ENCODE measurements at places on chromosomes 1 and 21.

DNA sequence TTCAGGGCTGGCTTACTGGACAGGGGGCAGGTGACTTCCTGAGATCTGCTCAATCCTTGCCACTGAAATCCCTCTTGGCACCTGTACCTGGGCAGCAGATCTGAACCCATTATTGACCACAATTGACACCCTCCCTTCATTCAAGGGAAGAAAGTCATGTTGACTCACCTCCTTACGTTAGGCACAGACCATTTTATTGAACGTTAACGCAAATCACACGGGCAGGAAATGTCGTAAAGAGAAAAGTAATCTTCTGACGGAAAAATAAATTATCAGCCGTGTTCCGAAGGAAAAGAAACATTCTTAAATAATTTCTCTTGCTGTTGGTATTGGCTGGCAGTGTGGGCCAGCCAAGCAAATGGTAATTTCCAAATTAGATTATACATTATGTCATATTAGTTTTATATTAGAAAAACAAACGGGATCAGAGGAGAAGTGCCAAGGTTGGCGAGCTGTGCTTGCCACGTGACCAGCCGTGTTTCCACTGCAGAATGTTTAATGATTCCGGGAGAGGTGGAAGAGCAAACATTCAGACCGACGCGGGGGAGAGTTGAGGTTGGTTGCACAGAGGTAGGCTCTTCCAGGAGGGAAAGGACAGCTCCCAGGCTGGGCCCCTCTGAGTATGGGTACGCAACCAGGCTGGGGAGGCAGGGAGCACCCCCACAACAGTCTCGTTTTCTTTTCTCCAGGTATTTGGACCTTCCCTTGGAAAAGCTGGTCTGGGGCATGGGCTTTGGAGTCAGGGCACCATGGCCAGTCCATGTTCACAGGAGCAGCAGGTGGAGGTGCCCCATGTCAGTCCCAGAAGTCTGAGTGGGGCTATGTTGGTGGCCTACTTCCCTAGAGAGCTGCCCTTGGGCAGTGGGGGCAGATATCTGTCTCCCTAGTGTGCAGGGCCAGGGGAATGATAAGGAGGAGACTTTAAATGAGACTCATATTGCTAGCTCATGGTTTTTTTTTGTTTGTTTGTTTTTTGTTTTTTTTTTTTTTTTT, 121.1 kb downstream of the FOXD2 start:
- no peak for DNase-seq

GRCh38 chr1:13517193-13517812, 3.5 kb upstream of the LRRC38 start:
- no peak for DNase-seq

GRCh38 chr1:77126307-77126706, 92.9 kb downstream of the PIGK start:
- DNase-seq, result no peak

DNA sequence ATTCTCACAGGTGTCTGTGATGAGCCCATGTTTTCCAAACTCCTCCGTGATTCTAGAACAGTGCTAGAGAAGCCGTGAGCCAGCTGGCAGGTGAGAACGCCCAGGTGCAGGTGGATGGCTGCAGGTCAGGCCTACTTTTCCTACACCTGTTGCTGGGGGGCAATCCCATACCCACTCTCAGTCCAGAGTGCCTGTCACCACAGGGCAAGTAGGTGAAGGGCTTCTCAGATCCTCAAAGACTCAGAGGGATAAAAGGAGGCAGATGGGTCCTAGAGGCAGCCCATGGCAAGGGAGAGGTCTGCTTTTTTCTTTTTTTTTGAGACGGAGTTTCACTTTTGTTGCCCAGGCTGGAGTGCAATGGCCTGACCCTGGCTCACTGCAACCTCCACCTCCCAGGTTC, 50.7 kb upstream of the H6PD start:
- DNase-seq, result no peak

DNA sequence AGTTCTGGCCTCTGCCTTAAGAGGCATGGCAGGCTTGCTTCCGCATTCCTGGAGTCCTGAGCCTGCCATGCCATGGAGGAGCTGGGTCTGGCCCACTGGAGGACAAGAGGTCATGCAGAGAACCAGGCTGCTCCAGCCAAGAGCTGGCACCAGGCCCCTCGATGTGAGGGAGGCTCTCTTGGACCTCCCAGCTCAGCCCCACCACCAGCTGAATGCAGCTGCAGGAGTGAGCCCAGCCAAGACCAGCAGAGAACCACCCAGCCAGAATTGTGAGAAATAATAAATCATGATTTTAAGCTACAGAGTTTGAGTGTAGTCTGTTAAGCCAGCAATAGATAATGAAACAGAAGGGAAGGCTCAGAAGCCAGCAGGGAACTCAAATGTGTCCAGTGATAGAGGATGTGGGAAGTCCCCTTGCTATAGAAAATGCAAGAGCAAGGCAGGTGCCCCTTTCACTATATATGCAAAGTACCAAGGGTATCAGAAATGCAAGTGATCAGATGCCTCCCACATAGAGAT, 118.4 kb downstream of the HIVEP3 start:
- DNase-seq, result no peak

DNA sequence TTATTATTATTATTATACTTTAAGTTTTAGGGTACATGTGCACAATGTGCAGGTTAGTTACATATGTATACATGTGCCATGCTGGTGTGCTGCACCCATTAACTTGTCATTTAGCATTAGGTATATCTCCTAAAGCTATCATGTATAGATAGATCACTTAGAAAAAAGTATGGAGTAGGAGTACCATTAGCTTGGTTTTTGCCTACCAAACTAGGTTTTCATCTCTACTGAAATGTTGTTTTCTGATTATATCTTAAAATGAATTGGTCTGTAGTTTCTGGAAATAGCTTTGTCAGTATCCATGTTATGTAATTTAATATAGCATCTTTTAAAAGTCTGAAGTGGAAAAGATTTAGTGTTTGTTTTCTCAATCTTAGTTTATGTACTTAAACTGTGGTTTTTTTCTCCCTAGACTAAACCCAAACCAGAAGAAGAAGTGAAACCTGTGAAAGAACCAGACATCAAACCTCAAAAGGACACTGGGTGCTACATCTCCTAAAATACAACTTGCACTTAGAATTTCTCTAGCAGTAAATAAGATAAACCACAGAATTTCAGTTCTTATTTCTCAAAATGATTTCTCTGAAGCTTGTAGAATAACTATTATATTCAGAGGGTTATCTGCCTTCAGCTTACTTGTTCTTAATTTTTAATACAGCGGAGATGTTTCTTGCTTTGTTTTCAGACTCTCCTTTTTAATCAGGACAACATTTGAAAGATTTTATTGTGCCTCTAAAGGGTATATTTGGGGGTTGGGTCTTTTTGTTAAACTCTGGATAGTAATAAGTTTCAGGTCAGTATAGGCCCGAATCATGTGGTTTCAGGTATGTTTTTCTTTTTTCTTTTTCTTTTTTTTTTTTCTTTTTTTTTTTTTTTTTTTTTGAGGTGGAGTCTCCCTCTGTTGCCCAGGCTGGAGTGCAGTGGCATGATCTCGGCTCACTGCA, 4.5 kb upstream of the FAM177B start:
- DNase-seq, result no peak

DNA sequence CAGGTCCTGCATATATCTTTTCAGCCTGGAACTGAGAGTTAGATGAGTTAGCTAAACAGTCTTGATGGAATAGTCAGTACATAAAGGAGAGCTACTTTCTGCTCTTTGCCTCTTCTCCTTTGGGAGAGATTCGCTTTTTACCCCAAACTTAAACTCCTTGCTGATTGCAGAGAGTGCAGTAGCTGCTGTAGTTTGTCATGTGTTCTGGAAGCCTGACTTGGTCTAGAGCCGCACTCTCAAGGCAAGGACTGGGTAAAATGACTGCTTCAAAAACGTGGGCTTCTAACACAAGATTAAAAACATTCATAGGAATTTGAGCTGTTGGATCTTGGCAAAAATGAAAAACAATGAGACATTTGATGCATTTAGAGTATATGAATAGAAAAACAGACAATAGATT, 351.6 kb downstream of the RYR2 start:
- no peak for DNase-seq

- no peak for DNase-seq
Measured at GRCh38 chr1:181075766-181076350, 12.6 kb upstream of the IER5 start.

DNA sequence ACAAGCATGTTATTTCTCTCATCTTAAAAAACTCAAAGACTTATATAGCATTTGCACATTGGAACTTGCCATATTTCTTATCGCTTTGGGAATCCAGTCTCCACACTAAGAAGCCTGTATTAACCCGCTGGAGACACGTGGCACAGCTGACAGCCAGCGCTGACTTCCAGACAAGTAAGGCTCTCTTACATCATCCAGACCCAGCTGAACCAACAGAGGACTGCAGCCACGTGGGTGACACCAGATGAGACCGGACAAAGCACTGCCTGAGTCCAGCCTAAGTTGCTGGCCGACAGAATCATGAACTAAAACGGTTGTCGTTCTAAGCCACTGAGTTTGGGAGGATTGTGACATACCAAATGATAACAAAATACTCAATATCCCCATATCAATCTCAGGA, 6.3 kb upstream of the CD247 start:
- no peak for DNase-seq

DNA sequence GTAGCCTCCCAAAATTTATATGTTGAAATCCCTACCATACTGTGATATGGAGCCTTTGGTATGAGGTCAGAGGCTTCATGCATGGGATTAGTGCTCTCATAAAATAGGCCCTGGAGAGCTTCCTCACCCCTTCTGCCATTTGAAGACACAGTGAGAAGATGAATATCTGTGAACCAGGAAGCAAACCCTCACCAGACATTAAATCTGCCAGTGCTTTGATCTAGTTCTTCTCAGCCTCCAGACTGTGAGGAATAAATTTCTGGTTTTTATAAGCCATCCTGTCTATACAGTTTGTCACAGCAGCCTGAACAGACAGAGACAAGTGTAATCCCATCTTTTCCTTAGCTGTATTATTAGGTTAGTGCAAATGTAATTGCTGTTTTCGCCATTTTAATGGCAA, 88.4 kb downstream of the OLFML2B start:
- DNase-seq, result no peak

DNA sequence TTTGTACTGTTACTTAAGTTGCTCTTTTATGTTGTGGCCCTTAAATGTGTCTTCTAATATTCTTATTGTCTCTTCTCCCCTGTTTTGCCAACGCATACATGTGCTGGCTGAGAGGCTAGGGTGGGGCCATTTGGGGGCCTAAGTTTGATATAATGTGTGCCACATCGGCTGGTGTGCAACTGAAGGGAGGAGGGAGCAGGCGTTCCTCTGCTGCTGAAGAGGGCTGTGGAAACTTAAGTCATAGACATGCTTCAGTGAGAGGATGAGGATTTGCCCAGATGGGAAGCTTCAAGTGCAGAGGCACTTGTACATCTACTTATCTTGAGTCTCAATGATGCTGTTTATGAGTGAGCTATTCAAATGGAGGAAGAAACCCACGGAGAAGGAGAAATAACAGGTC, 630.6 kb downstream of the LMO4 start:
- DNase-seq, result no peak

- no peak for DNase-seq
Measured at GRCh38 chr21:41328660-41329607, 12.3 kb downstream of the FAM3B start.

- no peak for DNase-seq
Measured at GRCh38 chr1:236332092-236332758, 50.5 kb upstream of the ERO1B start.

DNA sequence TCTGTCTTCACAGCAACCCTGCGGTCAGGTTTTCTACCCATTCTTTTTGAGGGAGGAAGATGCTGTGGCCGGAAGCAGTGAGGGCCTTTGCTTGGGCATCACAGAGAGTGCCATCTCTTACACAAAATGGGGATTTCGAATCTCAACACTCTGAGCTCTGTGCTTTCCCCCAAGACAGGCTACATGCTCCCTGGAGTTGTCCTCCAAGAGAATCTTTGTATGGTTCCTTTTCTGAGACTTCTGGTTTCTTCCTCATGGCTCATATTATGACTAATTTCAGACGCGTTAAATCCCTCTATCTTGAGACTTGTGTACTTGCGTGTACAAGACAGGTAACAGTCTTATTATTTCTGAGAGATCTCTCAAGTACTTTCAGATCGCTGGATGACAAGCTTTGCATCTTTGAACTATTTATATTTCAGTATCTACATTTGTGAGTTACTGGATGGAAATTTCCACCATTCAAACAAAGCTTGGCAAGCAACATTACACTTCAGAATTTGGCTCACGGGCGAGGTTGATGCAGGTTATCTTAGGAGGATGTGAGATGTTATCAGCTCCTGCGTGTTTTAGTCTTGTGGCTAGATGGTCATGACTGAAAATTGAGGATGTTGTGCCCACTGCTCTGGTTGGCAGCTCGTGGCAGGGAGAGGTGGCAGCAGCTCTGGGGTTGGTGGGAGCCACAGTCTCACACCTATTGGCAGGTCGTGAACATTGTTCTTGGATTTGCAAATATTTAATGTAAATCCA, 19.4 kb downstream of the ABCG1 start:
- no peak for DNase-seq

GRCh38 chr1:92655197-92655801, 129.6 kb downstream of the EVI5 start:
- no peak for DNase-seq

- no peak for DNase-seq
Measured at GRCh38 chr1:93908394-93909145, 660 bp downstream of the GCLM start.

DNA sequence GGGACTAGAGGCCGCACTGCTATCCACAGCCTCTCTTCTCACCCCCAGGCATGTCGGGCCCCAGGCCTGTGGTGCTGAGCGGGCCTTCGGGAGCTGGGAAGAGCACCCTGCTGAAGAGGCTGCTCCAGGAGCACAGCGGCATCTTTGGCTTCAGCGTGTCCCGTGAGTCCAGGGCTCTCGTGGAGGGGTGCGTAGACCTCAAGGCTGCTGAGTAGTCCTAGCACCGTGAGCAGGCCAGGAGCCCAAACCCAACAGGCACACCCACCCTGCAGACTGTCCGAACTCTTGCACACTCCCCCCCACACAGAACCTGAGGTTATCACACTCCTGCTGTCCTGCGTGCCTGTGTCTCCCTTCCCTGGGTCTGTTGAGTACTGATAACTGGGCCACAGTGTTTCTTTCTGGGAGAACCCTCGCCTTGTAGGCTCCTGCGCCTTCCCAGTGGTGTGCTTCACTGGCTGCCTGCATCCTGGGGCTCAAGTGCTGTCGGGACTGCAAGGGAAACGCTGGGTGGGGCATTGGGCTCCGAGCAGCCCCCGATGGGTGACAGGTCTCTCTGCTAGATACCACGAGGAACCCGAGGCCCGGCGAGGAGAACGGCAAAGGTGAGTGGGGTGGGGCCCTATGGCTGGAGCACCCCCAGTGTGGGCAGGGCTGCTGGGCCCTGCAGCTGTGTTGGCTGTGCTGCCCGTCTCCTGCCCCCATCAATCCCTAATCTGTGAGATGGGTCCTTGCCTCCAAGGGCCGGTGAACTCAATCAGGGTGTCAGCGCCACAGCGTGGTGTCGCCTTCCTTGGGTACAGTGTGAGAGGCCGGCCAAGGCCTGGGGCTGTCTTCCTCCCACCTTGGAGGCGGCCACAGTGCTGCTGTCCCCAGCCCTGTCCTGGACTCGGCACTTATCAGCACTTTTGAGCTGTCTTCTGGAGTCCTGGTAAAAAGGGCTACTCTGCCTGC, 4.0 kb upstream of the GJC2 start:
- DNase-seq, result no peak

- DNase-seq, result no peak
Measured at GRCh38 chr1:151418081-151418480, 18.7 kb downstream of the PSMB4 start.

GRCh38 chr1:2199042-2199810, 4.7 kb upstream of the FAAP20 start:
- DNase-seq, result peak; percentile 57

- DNase-seq, result no peak
Measured at GRCh38 chr1:8812081-8812480, 5.4 kb downstream of the RERE start.

- no peak for DNase-seq
Measured at GRCh38 chr1:82994616-82995263, 1004.2 kb downstream of the TTLL7 start.

GRCh38 chr1:158752155-158752712, 2.3 kb upstream of the OR6K6 start:
- DNase-seq, result no peak

Data from anterior cingulate cortex (tissue), 58 donors.